ENCODE measurements at places on chromosomes 3 and 15.

- DNase-seq, result no peak
Measured at GRCh38 chr3:44055951-44056350, 185.7 kb upstream of the TOPAZ1 start.

DNA sequence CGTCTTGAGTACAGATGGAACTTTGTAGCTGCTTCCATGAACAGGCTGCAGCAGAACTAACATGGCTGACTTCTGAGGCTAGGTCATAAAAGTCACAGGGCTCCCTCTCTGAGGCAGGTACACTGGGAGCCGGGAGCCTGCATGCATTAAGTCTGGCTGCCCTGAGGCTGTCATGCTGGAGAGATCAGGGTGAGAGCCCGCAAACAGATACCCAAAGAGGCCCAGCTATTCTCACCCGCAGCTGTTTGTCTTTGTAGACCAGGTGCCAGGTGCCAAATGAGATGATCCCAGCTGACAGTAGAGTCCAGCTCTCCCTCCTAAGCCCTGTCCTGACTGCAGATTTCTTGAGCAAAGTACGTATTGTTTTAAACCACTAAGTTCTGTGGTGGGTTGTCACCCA, 8.6 kb upstream of the SLCO3A1 start:
- DNase-seq, result no peak

DNA sequence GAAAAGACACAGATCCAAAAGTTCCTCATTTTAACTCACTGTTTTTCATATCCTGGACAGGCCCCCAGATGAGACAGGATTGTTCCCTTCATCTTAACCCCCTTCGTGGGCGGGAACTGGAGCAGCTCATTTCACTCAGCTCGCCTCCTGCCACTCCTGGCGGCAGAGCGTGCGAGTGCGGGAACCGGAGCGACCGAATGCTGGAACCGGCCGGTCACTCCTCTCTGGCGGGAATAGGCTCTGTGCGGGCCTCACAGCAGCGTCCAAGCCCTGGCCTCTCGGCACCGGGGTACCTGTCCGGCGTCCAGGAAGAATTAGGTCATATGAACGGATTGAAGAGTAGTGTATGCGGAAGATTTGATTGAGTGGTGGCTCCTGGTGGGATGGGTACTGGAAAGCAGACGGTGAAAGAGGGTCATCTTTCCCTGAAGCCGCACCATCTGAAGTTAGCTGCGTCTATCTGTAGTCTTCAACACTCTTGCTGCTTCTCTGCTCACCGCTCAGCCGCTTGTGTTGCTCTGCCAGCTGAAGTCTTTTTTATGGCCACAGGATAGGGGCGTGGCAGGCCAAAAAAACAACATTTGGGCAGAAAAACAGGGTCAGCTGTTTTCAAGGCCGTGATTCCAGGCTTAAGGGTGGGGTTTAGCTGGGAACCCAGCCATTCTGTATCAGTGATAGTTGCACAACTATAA, 42.3 kb upstream of the FXR1 start:
- peak; percentile 62 for DNase-seq

DNA sequence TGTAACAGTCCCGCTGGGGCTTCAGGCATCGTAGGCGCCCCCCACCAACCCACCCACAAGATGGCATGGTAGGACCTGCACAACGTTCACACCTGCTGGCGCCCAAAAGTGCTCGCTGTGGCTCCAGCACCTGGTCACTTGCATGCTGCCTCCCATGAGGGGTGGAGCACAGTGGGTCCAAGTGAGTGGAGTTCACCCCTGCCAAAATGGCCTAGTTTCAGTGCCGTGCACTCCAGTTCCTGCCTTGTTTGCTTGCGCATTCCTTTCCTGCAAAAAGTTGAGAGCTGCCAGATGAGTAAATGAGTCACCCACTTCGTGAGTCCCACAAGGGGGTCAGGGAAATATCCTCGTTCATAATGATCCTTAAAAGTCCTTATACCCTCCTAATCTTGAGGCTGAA, 788.7 kb upstream of the DPPA4 start:
- no peak for DNase-seq

GRCh38 chr15:69792823-69793222, 304.9 kb downstream of the TLE3 start:
- DNase-seq, result no peak

GRCh38 chr15:90716317-90716975, 700 bp upstream of the BLM start:
- peak; percentile 26 for DNase-seq

DNA sequence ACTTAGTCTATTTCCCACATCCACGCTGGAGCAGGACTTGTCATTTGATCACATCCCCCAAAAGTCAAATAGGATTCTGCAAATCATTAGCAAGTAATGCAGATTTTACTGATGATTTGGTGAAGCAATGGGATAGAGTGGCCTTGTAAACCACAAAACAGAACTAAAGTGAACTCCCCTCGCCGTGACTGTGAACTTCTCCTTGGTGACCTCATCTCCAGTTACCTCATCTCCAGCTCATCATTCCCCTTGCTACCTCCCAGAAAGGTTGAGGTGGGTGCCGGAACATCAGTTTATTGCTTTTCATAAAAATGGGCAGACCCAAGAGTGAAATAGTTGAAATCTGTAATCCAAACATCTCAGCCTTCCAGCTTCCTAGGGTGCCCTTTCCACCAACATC, 36.7 kb upstream of the ADPGK start:
- no peak for DNase-seq

GRCh38 chr15:41443275-41443674, 26.4 kb downstream of the RTF1 start:
- no peak for DNase-seq

GRCh38 chr3:55534876-55535275, 47.8 kb upstream of the WNT5A start:
- no peak for DNase-seq

DNA sequence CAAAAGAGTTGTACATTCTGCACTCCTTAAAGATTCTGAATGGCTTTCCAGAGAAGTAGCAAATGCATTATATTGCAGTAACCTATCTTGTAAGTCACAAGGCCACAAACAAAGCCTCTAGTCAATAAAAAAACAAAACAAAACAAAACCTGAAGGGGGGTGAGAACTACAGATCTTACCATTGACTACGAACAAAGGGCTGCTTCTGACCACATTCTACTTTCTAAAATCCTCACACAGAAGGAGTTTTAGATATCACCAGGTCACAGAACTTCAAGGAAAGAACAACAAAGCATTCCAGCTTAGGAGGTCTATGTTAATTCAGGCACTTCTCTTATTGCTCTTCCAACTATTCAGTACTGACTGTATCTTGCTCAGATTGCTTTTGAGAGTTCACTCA, 343.0 kb downstream of the ZBTB20 start:
- no peak for DNase-seq

DNA sequence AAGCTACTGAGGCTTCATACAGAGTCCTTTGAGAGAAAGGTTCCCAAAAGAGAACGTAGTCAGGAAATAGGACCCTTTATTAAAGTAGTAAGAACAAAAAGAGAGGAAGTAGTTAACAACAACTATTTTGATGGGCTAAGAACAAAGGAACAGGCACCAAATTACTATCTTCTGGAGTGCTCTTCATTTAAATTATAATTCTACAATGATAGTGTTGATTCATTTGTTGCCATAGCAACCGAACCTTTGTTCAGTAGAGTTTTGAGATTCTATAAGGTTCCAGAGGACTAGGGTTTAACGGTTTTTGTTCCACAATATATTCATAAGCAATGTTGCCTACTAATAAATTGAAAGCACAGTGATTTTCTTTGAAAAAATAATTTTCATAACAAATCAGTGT, 78.8 kb downstream of the CMSS1 start:
- no peak for DNase-seq

- DNase-seq, result no peak
Measured at GRCh38 chr3:18428991-18429745, 4.0 kb upstream of the SATB1 start.

- peak; percentile 61 for DNase-seq
Measured at GRCh38 chr15:31338318-31338878, 11.8 kb downstream of the KLF13 start.

- no peak for DNase-seq
Measured at GRCh38 chr3:155192957-155193746, 100.3 kb downstream of the STRIT1 start.

DNA sequence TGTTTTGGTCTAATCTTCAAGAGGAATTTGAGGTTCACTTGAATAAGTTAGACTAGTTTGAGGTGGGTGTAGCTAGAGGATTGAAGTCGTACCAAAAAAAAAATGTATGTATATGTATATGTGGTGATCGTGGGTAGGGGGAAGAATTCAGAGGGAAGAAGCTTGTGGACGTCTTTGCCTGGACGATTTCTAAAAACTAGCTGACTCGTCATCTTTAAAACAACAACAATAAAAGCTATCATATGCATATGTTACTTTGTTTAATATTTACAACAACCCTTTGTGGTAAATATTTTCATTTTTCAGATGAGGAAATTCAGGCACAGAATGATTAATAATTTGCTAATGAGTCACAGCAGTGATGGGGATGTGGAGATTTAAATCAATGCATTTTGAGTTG, 18.1 kb downstream of the RNF111 start:
- DNase-seq, result no peak

DNA sequence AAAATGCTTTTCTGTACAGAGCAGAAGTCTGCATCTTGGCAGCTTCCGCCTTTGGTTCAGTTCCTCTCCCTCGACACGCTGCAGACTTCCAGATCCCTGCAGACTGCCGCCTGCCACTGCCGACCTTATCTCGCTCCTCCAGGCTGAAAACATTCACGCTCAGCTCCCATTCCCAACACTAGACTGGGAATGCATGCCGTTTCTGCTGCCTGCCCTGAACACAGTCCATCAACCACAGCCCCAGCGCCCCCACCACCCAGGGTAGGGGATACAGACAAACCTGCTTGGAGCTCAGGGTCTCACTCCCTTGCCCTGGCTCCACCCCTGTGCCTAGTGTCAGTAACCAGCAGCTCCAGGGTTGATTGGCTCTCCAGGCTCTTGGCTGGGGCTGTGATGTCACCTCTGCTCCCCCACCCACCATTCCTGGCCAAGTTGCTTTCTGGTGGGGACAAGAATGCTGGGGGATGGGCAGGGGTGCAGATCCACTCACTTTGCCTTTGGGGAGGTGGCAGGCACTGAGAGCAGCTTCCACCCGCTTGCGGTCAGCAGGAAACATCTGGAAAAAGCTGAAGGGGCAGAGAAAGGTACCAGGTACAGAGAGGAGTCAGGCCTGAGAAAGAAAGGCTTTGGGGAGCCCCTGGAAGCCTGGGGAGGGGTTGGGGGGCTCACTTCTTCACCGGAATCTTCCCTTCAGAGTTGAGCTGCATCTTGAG, 6.1 kb downstream of the PLCB2 start:
- no peak for DNase-seq

DNA sequence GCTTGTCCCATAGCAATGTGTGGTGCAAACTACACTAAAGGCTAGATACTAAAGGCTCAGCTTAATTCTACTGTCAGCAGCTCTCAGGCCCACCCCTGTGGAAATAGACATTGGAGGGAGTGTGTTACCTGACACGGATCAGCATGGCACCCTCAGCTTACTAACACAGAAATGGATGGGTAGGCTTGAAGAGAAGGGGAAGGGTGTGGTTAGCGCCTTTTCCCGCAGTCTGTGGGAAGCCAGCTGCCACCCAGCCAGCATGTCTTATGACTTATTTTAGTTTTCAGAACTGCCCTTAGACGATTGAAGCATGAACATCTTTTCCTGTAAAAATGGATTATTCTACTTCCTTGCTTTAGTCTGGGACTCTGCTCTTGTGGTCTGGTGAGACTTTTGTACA, 25.8 kb upstream of the ADPGK start:
- DNase-seq, result no peak

DNA sequence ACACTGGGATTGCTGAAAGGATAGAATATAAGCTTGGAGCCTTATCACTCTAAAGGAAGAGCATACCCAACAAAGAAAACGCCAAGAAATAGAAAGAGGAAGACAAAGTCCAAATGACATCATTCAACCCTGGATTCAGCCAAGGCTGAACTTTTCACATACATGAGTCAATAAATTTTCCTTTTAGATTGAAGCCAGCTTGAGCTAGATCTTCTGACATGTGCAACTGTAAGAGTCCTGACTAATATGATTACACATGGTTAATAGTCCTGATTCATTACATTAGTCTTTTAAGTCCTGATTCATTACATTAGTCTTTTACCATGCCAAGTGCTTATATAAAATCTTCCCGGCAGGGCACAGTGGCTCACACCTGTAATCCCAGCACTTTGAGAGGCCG, 13.6 kb upstream of the DENND6A start:
- peak; percentile 43 for DNase-seq
